Osteoblast (primary cell): ENCODE measurements at places on chromosomes 4 and X. TPM values are rescaled to one million over a fixed set of nuclear protein-coding genes. Genes with fewer than 3 reads are reported as not detected.

DNA sequence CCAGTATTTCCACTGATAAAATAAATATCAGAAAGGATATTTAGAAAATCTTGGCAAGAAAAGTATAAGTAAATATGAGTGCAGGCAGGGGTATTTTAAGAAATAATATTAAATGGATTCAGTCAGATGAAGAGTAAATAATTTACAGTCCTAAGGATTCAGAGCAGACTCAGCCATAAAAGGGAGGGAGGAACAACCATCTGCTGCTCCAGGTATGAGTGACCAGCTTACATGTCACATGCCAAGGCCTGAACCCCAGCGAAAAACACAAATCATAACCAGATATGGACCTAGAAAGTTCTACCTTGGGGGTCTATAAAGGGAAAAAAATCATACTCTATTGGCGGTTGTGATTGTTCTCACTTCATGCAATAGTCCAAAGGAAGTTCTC lies 166.8 kb downstream of the COL4A6 start:
- DNase-seq, result no peak

DNA sequence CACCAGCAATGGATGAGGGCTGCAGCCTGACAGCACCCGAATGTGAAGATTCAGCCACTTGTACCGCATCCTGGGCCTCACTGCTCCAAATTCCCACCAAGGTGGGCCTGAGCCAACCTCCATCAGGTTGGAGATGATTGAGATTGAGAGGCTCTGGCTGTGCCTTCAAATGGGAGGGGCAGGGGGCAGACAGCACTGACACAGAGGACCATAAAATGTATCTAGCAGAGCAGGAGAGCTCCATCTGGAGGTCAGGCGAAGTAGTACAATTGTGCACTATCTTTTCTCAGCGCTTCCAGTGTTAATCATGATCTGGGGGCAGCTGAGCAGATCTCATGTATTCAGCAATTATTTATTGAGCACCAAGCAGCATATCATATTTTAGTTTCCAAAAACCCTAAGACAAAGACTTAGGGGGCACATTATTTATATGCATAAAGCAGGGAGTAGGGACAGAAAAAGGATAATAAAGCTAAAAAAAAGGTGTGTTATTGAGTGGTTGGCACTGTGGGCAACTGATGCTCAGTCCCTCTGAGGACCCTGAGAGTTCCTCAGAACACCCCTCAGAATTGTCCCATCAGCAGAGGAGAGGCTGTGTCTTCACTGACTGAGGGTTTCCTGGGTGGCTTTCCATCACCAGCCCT lies 31.6 kb upstream of the C1QTNF7 start:
- no peak for DNase-seq

Gene SLIT2
- total RNA-seq, result 35.8 and 35.9 TPM in 2 replicates

GRCh38 chr4:73734530-73735001 lies 5.8 kb upstream of the CXCL8 start:
- DNase-seq, result no peak

Gene GLRA3
- not detected in 2 replicates for total RNA-seq
